ENCODE measurements at places on chromosomes 7 and 10.

- DNase-seq, result peak; percentile 57
- H3K4me1 ChIP-seq, result no peaks in the 10 kb centered on the region
- H3K27me3 ChIP-seq, result no peaks in the 10 kb centered on the region
Measured at GRCh38 chr10:122233857-122234348, 37.2 kb upstream of the BTBD16 start.

- no peaks in the 10 kb centered on the region for H3K4me1 ChIP-seq
- no peak overlapping the region for H3K27ac ChIP-seq
- H3K36me3 ChIP-seq, result no peaks in the 10 kb centered on the region
- no peak overlapping the region for H3K4me3 ChIP-seq
- no peaks in the 10 kb centered on the region for H3K27me3 ChIP-seq
Measured at GRCh38 chr7:141265668-141266067, 191.8 kb downstream of the TMEM178B start.

DNA sequence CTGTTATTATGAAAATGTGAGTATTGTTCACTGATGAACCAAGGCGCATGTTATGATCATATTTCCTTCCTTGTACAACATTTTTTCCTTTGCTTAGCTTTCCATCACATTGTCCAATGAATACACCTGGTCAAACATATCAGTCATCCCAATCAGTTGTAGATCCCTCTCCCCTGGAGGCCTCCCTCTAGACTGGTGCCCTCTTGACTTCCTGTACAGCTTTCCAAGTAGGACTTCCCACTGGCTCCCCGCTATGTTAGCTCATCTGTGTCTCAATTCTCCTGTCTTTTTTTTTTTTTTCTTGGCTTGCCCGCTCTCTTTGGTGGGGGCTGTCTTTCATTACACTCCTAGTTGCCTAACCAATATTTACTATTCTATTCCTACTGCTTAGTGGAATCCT, 214.2 kb upstream of the NPY start:
- no peak overlapping the region for H3K4me3 ChIP-seq
- no peaks in the 10 kb centered on the region for H3K36me3 ChIP-seq
- no peak overlapping the region for H3K27ac ChIP-seq
- no peak for DNase-seq
- no peaks in the 10 kb centered on the region for H3K4me1 ChIP-seq

DNA sequence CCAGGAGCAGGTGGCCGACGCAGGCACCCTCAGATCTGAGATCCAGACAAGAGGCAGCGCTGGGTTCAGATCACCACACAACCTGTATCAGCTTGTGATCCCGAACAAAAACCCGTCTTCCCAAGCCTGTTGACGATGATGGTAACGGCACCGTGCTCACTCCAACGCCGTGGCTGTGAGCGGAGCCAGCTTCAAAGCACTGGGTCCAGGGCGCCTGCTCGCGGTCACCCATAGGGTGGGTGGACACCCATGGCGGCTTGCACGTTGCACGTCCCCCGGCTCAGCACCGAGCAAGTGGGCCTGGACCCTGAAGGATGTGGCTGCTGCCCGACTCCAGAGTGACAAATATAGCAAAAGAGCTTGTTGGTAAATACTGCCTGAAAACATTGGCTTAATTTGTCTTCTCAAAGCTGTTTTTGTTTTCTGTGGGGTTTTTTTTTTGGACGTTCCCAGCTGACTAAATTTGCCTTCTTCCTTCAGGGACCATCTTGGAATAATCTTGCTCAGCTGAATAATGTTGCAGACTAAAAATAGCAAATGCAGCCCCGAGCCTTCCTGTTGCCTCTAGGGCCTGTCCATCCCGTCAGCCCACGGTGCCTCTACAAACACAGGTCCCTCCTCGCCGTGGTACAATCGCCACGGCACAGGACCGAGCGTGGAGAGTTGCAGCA, 41.0 kb downstream of the FOXK1 start:
- no peaks in the 10 kb centered on the region for H3K27me3 ChIP-seq
- H3K27ac ChIP-seq, result peak overlapping the region; percentile 36
- peaks cover 22% of the 10 kb centered on the region for H3K36me3 ChIP-seq
- H3K4me3 ChIP-seq, result no peak overlapping the region

- H3K4me3 ChIP-seq, result no peak overlapping the region
- peaks cover 32% of the 10 kb centered on the region for H3K4me1 ChIP-seq
- H3K27me3 ChIP-seq, result no peaks in the 10 kb centered on the region
Measured at GRCh38 chr10:118503192-118503591, 92.3 kb downstream of the PRLHR start.

DNA sequence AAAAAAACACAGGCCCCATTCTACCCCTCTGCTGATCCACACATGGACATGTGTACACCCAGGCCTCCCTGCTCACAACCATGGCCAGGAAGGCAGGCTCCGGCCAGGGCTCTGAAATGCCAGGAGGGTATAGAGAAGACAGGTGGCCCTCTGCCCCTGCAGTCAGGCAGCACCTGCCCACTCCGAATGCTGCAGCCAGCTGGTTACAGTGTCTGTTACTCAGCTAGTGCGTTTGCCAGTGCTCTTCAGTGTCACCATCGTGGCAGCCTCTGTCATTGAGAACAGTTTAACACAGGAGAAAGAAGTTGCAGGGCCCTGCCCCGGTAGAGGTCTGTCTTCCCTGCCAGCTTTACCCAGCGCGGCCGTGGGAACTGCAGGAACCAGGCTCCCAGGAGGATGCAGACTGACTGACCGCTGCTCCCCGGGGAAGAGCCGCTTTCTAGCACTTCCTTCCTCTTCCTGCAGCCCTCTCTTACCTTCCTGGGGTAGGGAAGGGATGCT, 128.8 kb upstream of the FAM20C start:
- H3K4me3 ChIP-seq, result no peak overlapping the region
- peak; percentile 46 for DNase-seq
- peaks cover 12% of the 10 kb centered on the region for H3K4me1 ChIP-seq
- no peaks in the 10 kb centered on the region for H3K36me3 ChIP-seq
- H3K27me3 ChIP-seq, result no peaks in the 10 kb centered on the region

DNA sequence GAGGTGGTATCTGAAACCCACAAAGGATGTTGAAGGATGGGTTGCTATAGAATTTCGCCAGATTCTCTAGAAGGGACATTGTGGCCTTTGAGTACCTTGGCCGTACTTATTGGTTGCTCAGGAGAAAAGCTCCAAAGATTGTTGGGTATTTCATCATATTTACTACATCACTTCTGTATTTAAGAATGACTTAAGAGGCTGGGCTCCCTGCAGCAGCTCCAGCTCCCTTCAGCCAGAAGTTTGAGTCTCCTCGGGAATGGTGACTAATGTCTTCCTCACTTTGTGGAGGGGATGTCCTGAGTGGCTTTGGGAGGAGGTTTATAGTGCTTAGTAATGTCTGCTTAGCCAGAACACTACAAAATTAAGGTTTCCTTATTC, 18.1 kb downstream of the MINDY4 start:
- no peak for DNase-seq
- no peaks in the 10 kb centered on the region for H3K27me3 ChIP-seq
- no peak overlapping the region for H3K4me3 ChIP-seq
- peak overlapping the region; percentile 49 for H3K27ac ChIP-seq

GRCh38 chr7:5694912-5695726, 86.3 kb downstream of the RNF216 start:
- H3K4me3 ChIP-seq, result peak overlapping the region; percentile 20
- H3K27ac ChIP-seq, result peak overlapping the region; percentile 82
- peaks cover 95% of the 10 kb centered on the region for H3K4me1 ChIP-seq
- no peaks in the 10 kb centered on the region for H3K27me3 ChIP-seq
- peaks cover 8% of the 10 kb centered on the region for H3K36me3 ChIP-seq

DNA sequence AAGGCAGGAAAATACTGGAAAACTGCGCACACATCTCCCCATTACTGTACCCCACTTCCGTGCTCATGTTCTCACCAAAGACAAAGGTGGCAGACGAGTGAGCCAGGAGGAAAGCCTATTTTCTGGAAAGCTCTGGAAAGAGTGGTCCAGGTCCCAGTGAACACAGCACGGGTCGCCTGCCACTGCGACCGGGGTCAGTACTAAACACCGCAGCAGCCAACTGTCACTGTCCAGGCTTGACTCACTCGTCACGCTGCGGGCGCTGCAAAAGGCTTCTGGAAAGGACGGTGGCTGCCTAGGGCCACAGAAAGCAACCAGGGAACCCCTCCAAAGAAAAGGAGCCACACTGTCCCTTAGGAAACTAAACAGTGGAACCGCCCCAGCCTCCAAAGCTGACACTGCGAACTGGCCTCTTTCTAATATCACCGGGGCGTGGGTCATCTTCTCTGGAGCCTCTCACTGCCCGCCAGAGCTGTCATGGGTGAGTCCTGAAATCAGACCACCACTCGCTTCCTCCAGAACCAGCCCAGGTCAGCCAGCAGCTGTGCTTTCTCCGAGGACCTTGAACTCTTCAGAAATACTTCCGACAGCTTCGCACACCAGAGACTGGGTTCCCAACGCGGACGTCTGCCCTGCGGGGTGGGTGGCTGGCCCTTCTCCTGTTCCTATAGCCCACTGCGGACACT, 4.0 kb downstream of the RADIL start:
- H3K27me3 ChIP-seq, result peaks cover 13% of the 10 kb centered on the region
- H3K4me3 ChIP-seq, result no peak overlapping the region
- H3K27ac ChIP-seq, result no peak overlapping the region
- peaks cover 31% of the 10 kb centered on the region for H3K4me1 ChIP-seq

- H3K36me3 ChIP-seq, result no peaks in the 10 kb centered on the region
- no peak overlapping the region for H3K4me3 ChIP-seq
- H3K27ac ChIP-seq, result no peak overlapping the region
Measured at GRCh38 chr10:127293640-127294039, 97.2 kb upstream of the INSYN2A start.

GRCh38 chr7:31337002-31337565, 3.4 kb downstream of the NEUROD6 start:
- H3K27ac ChIP-seq, result no peak overlapping the region
- H3K4me3 ChIP-seq, result peak overlapping the region; percentile 8
- peaks cover 9% of the 10 kb centered on the region for H3K4me1 ChIP-seq
- no peaks in the 10 kb centered on the region for H3K36me3 ChIP-seq

GRCh38 chr7:81501220-81501619, 268.6 kb downstream of the HGF start:
- no peak overlapping the region for H3K4me3 ChIP-seq
- H3K27ac ChIP-seq, result no peak overlapping the region
- DNase-seq, result no peak
- H3K36me3 ChIP-seq, result no peaks in the 10 kb centered on the region

GRCh38 chr7:18760631-18761445, 265.3 kb downstream of the HDAC9 start:
- DNase-seq, result no peak
- no peaks in the 10 kb centered on the region for H3K4me1 ChIP-seq
- H3K36me3 ChIP-seq, result no peaks in the 10 kb centered on the region
- H3K27me3 ChIP-seq, result no peaks in the 10 kb centered on the region
- no peak overlapping the region for H3K4me3 ChIP-seq
- H3K27ac ChIP-seq, result no peak overlapping the region

- no peaks in the 10 kb centered on the region for H3K36me3 ChIP-seq
- DNase-seq, result no peak
- no peak overlapping the region for H3K4me3 ChIP-seq
- H3K27ac ChIP-seq, result no peak overlapping the region
- H3K4me1 ChIP-seq, result no peaks in the 10 kb centered on the region
Measured at GRCh38 chr10:29285624-29286051, 3.2 kb upstream of the LYZL1 start.

DNA sequence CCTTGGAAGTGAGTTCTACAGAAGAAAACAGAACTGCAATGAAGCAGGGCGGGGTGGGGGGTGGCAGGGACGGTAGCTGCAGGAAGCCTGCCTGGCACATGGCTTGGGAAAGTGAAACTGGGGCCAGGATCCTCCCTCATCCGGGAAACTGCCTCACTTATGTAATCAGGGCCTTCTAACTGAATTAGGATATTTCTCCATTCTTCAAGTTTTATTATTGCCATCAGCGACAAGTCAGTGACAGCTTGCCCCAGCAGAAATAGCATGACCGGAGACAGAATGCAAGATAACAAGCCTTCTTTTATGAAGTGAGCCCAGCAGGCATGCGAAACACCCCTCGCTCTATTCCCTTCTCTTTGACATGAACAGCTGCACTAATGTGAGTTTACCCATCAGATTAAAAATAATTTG, 77.5 kb upstream of the CACUL1 start:
- H3K4me1 ChIP-seq, result peaks cover 24% of the 10 kb centered on the region
- no peaks in the 10 kb centered on the region for H3K36me3 ChIP-seq
- H3K27me3 ChIP-seq, result no peaks in the 10 kb centered on the region
- H3K4me3 ChIP-seq, result no peak overlapping the region
- no peak overlapping the region for H3K27ac ChIP-seq

DNA sequence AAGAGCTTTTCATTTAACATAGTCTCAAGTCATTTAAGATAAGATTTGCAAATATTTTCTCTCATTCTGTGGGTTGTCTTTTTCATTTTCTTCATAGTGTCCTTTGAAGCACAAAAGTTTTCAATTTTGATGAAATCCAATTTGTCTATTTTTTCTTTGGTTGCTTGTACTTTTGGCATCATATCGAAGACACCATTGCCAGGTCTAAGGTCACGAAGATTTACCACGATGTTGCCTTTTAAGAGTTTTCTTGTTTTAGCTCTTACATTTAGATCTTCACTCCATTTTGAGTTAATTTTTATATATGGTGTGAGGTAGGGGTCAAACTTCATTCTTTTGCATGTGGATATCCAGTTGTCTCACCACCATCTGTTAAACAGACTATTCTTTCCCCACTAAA, 34.7 kb downstream of the TMEM270 start:
- H3K36me3 ChIP-seq, result no peaks in the 10 kb centered on the region
- peaks cover 52% of the 10 kb centered on the region for H3K4me1 ChIP-seq
- peak overlapping the region; percentile 65 for H3K27ac ChIP-seq
- H3K27me3 ChIP-seq, result no peaks in the 10 kb centered on the region
- no peak for DNase-seq
- H3K4me3 ChIP-seq, result no peak overlapping the region

GRCh38 chr7:31307972-31308371, 32.6 kb downstream of the NEUROD6 start:
- no peak overlapping the region for H3K4me3 ChIP-seq
- H3K27me3 ChIP-seq, result no peaks in the 10 kb centered on the region
- H3K27ac ChIP-seq, result no peak overlapping the region
- no peaks in the 10 kb centered on the region for H3K36me3 ChIP-seq
- H3K4me1 ChIP-seq, result no peaks in the 10 kb centered on the region

GRCh38 chr10:42972946-42973345, 103.9 kb upstream of the RET start:
- no peaks in the 10 kb centered on the region for H3K27me3 ChIP-seq
- H3K36me3 ChIP-seq, result no peaks in the 10 kb centered on the region
- no peaks in the 10 kb centered on the region for H3K4me1 ChIP-seq
- H3K4me3 ChIP-seq, result no peak overlapping the region
- DNase-seq, result no peak

DNA sequence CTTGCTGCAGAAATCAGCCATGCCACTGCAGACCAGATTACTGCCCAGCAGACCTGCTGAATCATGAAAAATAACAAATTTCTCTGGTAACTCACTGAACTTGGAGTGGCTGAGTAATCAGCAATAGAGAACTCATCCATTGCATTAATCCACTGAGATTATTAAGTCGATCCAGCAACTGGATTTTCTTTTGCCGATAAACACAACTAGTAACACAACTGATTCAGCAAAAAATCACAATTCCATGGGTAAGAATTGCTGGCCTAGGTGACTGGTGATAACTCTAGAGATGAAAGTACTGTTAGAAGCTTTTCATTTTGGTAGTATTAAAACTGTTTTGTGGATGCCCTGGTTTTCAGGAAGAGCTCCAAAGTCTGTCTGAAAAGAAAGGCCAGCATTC, 214.5 kb downstream of the ETV1 start:
- H3K27me3 ChIP-seq, result no peaks in the 10 kb centered on the region
- no peaks in the 10 kb centered on the region for H3K36me3 ChIP-seq
- DNase-seq, result no peak

GRCh38 chr10:75180592-75180991, 30.0 kb upstream of the VDAC2 start:
- no peaks in the 10 kb centered on the region for H3K27me3 ChIP-seq
- no peak for DNase-seq
- H3K27ac ChIP-seq, result no peak overlapping the region
